Muscle of leg (tissue), 16 donors: ENCODE measurements at places on chromosomes 11 and 22.

- no peak for DNase-seq
These were observed 242.1 kb downstream of the LUZP2 start for GRCh38 chr11:24738972-24739371.

DNA sequence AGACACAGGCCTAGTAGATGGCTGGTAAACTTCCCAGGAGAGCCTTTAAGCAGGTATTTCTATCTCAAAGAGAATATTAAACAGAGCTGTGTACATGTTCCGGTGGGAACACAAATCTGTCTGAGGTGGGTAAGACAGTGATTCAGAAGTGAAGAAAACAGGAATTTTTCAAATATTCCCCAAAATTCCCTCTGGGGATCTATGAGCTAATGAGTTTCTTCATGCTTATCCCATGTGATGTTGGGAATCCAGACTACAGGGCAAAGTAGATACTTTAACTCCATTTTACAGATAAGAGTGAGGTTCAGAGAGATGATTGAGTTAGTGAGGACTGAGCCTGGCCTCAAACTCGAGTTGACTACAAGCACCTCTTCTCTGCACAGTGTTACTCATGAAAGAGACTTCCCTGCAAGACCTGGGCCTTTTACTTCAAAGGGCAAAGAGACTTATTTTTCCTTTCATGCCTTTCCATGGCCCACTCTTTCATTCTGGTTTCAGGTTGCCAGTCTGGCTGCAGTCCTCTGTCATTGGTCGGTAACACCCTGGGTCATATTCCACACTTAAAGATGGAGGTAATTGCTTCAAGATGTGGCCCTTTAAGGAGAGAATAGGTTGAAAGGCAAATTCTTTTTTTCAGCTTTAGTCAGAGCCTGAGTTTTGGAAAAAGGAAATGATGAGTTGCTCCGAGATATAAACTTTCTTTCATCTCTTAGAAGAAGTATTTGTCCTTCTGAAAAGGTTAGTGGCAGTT, 70.1 kb downstream of the CYB5R2 start:
- peak; percentile 56 for DNase-seq

DNA sequence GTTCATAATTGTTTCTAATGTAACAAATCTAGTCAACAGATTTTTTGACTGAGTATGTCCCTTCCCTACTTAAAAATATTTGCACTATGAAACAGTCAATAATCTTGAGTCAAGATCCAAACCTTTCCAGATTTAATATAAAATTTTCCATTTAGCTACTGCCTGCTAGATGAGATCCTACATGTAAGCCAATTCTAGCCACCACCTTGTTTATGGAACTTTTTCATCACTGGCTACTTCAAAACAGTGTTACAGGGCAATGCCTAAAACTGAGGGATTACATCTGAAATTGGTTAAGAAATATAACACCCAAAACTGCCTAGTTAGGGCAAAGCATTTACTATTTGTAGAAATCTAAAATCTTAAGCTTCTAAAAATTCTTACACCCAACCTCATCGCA, 10.5 kb upstream of the FUT4 start:
- peak; percentile 55 for DNase-seq

GRCh38 chr22:47965896-47966295, 1203.4 kb downstream of the TBC1D22A start:
- DNase-seq, result no peak

DNA sequence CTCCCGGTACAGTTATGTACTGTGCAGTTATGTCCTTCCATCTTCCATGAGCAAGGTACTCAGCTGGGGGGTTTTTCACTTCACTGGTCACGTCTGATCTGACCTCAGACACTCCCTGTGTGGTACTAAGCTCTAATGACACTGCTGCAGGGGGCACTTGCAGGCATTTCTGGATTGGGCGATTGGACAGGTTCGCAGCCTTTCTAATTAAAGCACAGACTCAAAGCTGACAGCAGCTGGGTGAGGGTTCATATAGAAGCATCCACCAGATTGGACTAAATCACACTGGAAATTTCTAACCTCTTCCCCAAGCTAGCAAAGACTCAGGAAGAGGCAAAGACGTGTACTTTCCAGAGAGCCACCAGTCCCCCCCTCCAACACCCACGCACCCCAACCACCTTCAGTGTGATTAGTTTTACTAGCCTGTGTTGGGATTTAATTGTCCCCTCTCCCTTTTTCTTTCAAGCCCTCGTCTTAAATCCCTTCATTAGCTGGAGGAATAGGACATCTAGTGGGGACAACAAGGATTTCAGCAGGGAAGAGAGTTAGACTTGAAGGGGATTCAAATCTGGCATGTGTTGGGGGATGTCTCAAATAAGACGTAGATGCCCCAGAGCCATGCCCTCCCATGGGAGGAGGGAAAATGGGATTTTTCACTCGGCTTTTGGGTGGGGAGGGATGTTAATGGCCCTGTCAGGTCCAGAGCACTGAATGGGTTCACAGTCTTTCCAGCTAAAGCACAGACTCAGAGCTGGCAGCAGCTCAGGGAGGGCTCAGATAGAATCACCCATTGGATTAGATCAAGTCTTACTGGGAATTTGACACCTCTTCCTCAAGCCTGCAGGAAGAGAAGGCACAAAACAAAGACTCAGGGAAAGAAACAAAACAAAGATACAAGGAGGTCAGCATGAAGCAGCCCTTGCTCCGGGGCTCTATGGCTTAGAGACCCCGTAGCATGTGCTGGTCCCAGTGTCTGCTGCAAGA, 10.9 kb downstream of the INS start:
- peak; percentile 90 for DNase-seq

GRCh38 chr11:109363682-109364081, 58.3 kb upstream of the C11orf87 start:
- DNase-seq, result no peak

DNA sequence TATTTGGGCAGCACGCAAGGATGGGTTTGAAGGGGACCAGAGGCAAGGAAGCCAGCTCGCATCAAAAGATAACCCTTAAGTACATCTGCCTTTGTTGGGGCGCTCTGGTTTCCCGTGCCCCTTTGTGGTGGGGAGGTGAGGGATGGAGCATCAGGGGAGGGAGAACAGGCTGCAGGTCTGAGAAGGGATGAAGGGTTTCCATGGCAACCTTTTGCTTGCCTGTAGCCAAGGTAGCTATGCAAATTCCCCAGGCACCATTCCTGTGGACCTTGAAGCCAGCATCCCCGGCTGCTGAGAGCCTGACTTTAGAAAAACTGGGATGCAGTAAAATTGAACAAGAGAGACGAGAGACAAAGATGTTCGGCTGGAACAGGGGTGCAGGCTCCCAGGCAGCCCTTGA, 75.7 kb downstream of the SEZ6L start:
- no peak for DNase-seq

- DNase-seq, result no peak
These were observed 44.5 kb downstream of the RAB6A start for GRCh38 chr11:73716153-73717056.

- peak; percentile 72 for DNase-seq
These were observed 161.3 kb upstream of the UBASH3B start for GRCh38 chr11:122494221-122494620.

GRCh38 chr11:128941110-128941509, 1.6 kb downstream of the TP53AIP1 start:
- DNase-seq, result no peak

GRCh38 chr11:8329847-8330361, 66.2 kb upstream of the LMO1 start:
- DNase-seq, result no peak
